A549 treated with GW870086 at 1 μM for 4 hours (cell line): ENCODE measurements at places on chromosomes 16 and 17. TPM values are rescaled to one million over a fixed set of nuclear protein-coding genes. Genes with fewer than 3 reads are reported as not detected.

Gene PNMT
- 0.20 to 0.23 TPM in 2 of 5 replicates, not detected in the others for total RNA-seq

Gene FADS6
- 0.09 TPM in 1 of 5 replicates, not detected in the others for total RNA-seq

Gene SCGB1C2
- not detected in 5 replicates for total RNA-seq

Gene CIAO3
- total RNA-seq = 20.2 to 27.9 TPM (median 25.3 TPM) in 5 replicates
